ENCODE measurements at places on chromosomes 6 and 20.
A peak's percentile ranks its signal among the peaks of the same experiment; 100 is the strongest.

- no peak for DNase-seq
Measured at GRCh38 chr6:168583126-168583525, 142.1 kb downstream of the SMOC2 start.

GRCh38 chr6:3749977-3750316 is 1.6 kb downstream of the PXDC1 start:
- DNase-seq: peak; percentile 77

DNA sequence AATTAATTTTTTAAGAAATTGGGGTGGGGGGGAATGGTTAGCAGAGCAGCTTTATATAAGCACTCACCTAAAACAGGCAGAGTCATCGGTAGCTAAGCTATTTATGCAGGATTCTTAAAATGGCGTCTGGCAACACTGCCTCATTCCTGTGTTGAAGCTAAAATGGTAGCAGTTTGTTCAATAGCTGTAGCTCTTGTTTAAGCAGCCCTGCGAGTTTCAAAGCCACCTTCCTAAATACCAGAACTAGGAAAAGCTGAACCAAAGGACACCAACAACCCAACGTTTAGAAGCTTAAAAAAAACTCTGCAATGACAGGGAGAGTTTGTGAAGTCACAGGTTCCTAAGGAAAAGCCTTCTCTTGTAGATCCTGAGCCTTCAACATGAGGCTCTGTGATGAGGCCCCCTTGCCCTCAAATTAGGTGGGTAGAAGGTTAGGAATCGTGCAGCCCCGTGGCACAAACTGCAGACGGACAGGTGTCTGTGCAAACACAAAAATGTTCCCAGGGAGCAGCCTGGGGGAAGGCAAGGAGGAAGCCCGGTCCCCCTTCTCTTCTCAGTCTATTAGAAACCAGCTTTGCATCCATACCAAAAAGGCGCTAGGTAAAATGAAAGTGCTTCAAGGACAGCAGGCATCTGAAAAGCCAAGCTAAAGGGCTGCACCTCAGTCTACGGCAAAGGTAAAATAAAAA is 4.7 kb downstream of the ZMYND8 start:
- DNase-seq: no peak

DNA sequence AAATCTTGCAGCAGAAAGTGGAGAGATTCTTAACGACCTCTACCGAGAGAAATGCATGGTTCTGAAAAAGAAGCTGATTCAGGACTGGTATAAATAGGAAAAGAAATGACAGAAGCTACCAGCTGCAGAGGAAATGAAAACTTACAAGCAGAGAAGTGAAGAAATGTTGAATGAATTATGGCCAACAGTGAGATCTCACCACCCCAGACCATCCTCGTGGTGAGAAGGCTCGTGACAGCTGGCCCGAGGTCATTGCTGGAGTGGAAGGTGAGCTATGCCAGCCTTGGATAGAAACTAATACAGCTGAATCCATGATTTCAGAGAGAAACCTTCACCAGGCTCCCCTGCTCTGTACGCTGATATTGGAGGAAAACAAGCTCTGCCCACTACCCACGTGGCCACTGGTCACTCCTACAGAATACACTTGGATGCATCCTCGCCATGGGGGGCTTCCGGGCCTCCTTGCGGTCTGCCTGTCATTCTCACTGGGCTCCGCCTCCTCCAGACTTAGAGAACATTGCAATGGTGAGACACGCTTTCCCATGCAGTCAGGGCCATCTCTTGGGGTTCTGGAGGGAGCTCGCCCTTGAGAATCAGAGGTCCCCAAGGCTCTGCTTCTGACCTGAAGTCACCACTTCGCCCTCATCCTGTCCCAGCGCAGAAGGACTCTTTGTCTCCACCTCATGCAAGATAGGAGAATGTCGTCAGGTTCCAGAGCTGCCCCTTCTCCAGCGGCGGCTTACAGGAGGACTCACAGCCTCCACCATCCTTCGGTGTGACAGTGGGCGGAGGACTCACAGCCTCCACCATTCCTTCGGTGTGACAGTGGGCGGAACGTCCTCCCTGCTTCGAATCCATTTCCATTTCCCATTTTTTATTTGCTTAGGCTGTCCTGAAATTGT is 10.6 kb upstream of the TUBB2B start:
- no peak for DNase-seq

- no peak for DNase-seq
Measured at GRCh38 chr6:127904160-127904559, 3.3 kb upstream of the THEMIS start.

GRCh38 chr6:16803294-16804200 is 42.3 kb upstream of the ATXN1 start:
- DNase-seq: peak; percentile 68

GRCh38 chr20:6045566-6045965 is 8.3 kb downstream of the LRRN4 start:
- DNase-seq: peak; percentile 29

DNA sequence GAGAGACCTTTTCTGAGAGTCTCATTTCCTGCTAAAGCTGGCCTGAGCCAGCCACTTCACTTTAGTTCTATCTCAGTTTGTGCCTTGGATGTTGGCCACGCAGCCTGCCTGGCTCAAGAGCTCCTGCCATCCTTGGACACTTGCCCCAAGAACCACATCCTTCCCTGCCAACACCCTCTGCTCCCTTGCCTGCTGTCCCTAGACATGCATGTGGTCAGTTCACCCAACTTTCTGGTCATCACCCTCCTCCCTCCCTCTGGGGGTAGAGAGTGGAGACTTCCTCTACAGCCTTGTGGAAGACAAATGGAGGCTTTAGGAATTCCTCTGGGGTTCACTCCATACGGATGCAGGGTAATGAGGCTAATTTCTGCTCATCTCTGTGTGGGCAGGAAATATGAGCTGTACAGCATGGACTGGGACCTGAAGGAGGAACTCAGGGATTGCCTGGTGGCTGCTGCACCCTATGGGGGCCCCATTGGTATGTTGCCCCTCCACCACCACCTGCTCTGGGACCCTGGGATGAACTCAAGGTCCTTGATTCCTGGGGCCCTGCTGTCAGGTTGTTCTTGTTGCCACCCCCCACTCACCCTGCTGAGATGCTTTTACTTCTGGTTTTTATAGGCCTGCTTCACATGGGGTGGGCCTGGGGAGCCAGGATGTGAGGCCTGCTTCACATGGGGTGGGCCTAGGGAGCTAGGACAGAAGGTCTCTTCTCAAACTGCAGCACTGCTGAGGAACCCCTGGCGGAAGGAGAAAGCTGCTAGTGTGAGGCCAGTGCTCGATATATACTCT is 13.8 kb upstream of the PTPRA start:
- DNase-seq: no peak

DNA sequence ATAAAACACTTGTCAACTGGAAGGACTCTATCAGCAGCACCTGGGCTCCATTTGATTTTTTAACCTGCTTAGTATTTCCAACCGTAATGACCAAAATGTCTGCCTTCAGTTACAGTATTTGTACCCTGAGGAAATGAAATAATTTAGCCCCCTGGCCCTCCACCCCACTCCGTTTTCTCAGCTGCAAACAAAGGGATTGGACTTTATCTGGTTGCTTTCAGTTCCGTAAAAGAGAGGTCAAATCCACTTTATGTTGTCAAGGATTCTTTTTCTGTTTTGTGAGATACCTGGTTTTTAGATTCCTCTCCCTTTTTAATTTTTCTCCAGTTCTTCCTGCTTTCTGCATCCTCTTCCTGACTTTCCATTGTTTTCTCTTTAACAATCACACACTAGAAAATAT is 64.4 kb upstream of the BMP2 start:
- DNase-seq: no peak

- DNase-seq: no peak
Measured at GRCh38 chr20:17044891-17045290, 181.9 kb upstream of the PCSK2 start.

GRCh38 chr6:75273009-75273408 is 11.6 kb downstream of the TMEM30A start:
- DNase-seq: no peak

GRCh38 chr6:42163981-42164380 is 9.2 kb upstream of the GUCA1A start:
- DNase-seq: no peak

- DNase-seq: no peak
Measured at GRCh38 chr6:113622254-113622653, 234.9 kb upstream of the MARCKS start.

DNA sequence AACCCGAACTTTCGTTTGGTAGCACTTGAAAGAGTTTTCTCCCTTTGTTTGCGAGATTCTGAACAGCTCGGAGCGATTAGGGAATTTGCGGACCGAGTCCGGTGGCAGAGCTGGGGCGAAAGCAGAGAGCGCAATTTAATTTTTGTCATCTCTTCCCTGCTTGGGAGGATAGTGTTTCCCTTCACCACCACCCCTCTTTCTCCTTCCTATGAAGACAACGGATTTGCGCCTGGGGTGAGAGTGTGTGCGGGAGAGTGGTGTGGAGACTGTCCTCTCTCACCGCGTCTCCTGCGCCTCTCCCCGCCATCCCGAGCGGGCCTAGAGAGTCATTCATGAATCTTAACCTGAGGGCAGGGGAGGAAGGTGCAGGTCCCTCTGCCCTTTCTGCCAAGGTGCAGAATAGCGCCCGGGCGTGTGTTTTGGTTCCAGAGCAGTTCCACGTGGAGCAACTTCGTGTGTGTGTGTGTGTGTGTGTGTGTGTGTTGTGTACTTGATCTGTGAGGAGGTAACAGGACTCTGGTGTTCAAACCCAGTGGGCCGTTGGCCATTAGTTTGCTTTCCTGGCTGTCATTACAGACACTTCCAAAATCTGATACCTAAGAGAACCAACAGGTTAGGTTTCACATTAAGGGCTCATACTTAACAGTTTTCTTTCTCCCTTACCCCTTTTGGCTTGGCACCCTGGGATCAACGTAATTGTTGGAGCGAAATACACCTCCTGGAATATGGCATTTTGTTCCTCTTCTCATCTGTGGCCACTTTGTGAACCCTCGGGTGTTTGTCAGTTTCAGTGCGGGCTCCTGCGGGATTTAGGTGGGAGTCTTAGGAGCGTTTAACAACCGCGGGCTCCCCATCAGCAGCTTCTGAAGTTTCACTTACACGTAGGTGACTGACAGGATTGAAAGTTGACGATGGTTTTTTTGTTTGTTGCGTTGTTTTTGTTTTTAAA is 1.8 kb downstream of the EYA4 start:
- no peak for DNase-seq

GRCh38 chr20:61126369-61127195 is 125.5 kb upstream of the CDH4 start:
- DNase-seq: peak; percentile 10

- no peak for DNase-seq
Measured at GRCh38 chr6:5562277-5562676, 301.0 kb downstream of the FARS2 start.

- no peak for DNase-seq
Measured at GRCh38 chr6:55759536-55759935, 115.9 kb downstream of the BMP5 start.

DNA sequence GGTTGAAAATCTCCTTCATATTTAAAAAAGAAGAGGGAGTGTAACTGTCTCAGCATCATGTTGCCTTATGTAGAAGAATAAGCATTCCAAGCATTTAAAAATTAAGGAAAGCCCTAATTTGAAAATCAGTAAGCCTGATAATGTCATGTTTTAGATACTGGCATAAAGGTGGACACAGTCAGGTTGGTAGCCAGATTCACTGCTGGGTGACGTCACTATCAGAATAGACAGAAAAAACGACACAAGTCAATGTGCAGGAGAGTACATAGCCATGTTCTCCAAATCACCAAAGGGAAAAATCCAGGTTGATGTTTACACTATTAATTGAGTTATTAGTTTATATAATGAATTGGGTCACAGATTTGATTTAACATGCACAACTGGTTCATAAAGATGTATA is 50.8 kb upstream of the POU3F2 start:
- no peak for DNase-seq

GRCh38 chr20:21241406-21241805 is 61.7 kb upstream of the XRN2 start:
- no peak for DNase-seq
